ENCODE measurements at places on chromosomes 3 and 15.

- no peak for DNase-seq
These were observed 11.1 kb downstream of the ALPK3 start for GRCh38 chr15:84828086-84828908.

DNA sequence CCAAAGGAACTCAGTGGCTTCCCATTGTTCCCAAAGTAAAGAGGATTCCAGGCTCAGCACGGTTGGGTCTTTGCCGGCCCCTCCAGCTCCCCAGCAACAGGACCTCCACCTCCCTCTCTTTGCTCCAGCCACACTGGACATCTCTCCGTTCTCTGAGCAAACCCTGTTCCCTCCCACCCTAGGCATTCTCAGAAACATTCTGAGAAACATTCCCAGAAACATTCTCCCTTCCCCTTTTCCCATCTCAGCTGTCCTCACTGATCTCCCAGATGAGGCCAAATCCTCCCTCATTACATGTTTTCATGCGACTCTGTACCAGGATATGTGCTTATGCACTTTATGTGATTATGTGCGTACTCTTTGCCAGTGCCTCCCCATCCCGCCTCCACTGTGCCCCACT, 14.1 kb downstream of the CCDC33 start:
- DNase-seq, result no peak

DNA sequence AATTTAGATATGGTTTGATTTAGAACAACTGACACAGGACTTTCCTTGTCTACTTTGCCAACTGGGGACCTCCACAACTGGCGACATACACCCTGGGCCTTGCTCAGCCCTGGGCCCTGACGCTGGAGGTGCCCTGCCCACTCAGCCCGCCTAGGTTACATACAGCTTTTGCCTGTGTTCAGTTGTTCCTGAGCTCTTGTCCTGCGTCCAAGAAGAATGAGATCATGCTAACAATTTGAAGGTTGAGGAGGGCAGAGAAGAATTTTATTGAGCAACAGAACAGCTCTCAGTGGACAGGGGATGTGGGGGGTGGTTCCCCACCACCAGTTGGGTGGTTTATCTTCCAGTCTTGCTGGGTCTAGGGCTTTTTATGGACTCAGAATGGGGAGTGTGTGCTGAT, 67.9 kb downstream of the IQCH start:
- DNase-seq, result no peak

- no peak for DNase-seq
These were observed 16.3 kb downstream of the CACNA2D2 start for GRCh38 chr3:50487181-50487580.

GRCh38 chr3:15783361-15783969, 14.3 kb downstream of the ANKRD28 start:
- no peak for DNase-seq

- DNase-seq, result no peak
These were observed 105.5 kb upstream of the ICE2 start for GRCh38 chr15:60584355-60584998.

DNA sequence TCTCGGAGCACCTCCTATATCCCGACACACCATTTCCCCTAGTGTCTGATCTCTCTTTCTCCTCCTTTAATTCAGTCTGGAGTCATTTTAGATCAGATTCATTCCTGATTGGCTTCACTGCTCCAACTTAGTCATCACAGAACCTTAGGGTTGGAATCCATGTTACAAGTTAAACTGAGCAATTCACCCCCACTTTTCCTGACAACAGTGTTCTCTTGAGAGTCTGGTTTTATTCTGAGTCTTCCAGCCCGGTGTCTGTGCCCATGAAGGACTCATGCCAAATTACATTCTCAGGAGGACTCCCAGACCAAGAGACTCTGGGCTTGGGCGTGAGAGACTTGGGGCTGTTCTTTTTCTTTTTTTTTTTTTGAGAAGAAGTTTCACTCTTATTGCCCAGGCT, 57.5 kb downstream of the LPP start:
- no peak for DNase-seq

DNA sequence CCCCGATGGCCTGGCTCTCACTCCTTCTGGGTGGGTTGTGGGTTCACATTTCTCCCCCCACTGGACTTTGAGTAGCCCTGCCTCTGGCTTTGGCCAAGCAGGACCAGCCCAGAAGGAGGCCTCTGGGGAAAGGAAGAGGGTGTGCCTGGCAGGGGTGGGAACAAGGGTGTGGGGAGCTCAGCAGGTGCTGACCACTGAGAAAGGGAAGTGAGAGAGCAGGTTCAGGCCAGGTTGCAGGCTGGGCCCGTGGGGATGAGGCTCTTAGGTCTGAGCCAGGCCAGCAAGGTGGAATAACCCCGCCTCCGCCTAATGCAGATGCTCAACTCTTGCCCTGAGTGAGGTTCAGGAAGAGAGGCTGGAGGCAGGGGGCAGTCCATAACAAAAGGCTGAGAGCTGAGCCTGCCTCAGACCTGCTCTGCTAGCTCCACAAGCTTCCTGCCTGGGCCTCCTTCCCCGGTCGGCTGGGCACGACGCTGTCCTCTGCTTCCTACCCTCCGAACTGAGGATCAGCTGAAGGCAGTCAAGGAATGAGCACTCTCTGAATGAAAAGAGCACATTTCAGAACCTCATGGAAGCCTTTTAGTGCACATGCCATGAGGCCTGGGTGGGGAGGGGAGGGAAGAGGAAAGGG, 82.7 kb downstream of the TLE3 start:
- no peak for DNase-seq

- no peak for DNase-seq
These were observed 89.9 kb downstream of the RBMS3 start for GRCh38 chr3:29370476-29371420.

- DNase-seq, result no peak
These were observed 292.5 kb downstream of the CHST2 start for GRCh38 chr3:143412084-143412483.

DNA sequence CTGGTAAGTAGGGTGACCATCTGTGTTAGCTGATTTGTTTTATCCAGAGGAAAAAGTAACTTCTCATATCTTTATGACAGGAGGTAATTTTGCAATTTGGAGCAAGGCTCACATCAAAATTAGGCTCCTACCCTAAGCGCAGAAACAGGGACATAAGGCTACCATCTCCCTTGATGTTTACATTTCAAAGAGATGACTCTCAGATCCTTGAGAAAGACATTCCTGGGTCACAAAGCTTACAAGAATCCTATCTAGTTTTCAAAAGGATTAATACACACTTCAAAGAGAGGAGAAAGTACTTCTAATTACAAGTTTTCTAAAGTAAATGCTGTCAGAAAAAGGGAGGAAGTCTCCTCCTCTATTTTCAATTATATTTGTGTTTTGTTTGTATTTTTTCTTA, 7.0 kb downstream of the ZPLD1 start:
- no peak for DNase-seq

- DNase-seq, result no peak
These were observed 25.0 kb downstream of the MIX23 start for GRCh38 chr3:122357828-122358702.

- no peak for DNase-seq
These were observed 21.7 kb downstream of the GRIP2 start for GRCh38 chr3:14518432-14518802.

DNA sequence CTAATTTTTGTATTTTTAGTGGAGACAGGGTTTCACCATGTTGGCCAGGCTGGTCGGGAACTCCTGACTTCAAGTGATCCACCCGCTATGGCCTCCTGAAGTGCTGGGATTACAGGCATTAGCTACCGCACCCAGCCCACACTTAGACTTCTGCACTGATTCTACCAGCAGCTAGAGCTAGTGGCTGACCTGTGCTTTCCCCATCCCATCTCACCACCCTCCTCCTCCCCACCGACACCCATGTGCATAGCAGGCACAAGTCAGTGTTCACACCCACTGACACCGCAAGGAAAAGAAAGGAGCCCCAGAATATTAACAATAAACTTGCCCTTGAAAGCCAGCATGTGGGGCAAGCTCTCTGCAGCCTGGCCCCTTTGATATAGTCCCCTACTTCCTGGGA, 11.2 kb upstream of the ABTB1 start:
- DNase-seq, result no peak

DNA sequence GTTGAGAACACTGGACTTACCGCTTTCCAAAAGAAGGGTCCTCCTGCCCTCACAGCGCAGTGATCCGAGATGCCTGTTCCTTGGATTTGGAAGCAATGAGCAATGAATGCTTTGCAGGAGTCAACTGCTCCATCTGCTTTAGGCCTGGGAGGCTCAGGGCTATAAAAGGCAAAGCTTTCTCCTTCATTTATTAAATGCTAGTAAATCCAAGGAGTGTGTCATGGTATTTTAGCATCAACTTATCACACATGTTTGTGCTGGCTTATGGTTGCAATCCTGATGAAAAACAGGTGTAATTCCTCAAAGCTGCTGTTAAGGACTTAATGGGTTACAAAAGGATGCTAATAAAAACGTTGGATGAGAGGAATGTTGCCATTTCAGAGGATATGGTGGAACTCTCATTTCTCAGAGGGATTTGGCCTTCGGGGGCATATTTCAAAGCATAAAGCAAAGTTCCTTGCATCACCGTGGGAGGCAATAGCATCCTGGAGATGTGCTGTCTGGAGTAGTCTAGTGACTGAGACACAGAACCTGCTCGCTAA, 158.5 kb upstream of the TPM1 start:
- no peak for DNase-seq

DNA sequence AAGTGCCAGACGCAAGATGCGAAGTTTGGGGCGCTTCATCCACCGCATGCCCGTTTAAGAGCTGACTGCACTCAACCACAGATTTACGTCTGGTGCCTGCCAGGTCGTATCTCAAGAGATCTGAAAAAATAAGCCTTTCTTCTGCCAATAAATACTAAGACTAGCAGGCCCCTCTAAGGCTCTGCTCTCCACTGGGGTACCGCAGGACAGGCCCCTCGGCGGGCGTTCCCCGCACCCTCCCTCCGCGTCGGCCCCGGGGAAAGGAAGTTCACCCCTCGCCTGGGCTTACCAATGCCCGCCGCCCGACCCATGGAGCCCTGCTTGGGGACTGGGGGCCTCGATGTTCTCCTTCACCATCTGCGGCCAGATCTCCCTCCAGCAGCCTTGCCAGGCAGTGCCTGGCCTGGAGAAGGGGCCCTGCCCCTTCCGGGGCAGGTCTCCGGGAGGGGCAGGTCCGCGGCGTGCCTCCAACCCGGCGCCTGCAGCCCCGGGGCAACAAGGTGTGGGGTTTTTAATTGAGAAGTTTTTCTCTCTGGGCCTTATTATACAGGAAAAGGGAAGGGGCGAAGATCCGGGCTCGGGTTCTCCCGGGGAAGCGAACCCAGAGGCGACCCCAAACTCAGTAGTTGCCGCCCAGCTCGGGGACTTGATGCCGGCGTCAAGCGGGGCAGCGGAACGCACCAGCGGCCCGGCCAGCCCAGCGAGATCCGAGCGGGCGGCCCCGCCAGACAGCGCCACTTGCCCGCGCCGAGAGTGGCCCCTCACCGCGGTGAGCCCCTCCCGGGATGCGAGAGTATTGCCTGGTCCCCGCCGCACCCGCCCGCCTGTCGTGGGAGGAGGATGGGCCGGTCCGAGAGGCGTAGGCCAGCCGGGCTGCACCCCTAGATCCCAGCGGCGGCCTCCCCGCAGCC, 735 bp downstream of the GOLGA8B start:
- DNase-seq, result peak; percentile 18

DNA sequence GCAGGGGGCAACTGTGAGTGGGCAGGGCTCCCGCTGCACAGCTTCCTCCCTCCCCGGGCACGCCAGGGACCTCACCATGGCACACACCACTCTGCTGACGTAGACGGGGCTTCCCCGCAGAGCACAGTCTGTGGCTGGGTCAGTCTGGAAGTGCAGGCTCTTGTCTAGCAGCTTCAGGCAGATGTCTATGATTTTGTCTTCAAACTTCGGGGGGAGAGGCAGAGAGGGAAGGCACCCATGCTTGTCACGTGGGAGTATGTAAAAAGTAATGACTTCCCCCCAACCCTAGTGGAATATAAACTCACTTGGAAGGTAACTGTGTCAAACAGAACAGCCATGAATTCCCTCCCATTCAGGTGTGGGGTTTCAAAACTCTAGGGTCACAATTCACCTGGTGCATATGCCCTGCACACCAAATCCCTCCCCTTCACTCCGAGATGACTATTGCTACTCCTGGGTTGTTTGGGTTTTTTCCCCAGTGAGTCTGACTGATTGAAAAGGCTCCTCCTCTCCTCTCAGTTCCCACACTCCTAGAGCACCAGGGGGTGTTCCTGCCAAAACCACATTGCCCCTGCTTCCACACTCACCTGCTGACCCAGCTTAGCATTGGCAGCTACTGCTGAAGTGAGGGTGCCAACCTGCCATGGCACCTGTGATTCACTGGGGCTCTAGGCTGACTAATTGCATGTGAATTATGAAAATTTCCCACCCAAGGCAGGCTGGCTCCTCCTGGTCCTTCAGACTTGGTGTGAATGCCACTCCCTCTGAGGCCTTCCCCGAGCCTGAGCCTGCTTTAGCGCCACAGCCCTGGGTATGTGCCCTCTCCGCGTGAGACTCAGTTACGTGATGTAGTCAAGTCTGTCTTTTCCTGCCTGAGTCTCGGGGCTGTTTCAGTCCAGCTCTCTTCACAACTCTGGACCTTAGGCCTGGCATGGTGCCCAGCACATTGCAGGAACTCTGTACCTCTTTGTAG, 13.0 kb downstream of the TGM5 start:
- DNase-seq, result no peak

DNA sequence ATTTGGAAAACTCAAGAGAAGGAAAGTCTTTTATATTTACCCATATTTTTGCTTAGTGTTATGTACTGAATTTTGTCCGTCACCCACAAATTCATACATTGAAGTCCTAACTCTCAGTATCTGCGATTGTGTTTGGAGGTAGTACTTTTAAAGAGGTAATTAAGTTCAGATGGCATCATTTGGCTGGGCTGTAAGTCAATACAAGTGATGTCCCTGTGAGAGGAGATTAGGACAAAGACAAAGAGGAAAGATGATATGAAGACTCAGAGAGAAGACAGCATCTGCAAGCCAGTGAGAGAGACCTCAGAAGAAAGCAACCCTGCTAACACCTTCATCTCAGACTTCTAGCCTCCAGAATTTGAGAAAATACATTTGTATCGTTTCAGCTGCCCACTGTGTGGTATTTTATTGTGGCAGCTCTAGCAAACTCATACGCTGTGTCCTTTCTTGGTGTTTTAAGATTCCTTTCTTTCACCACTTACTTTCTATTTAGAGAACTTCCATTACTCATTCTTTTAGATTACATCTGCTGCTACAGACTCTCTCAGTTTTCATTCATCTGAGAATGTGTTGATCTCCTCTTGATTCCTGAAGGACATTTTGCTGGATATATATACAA, 17.0 kb downstream of the LRCH3 start:
- DNase-seq, result no peak

DNA sequence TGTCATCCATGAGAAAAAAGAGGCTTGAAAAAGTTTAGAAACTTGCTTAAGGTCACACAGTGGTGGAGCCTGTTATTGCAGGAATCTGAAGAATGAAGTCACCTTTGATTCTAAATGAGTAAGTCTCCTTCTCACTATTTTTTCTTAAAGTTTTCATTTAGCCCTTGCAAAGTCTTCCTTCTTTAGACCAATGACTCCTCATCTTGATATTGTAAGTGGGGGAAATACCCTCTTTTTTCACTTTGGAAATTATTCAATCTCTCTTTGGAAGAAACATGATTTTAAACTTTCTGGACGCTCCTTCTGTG, 787 bp upstream of the SLMAP start:
- DNase-seq, result no peak

- no peak for DNase-seq
These were observed 60.1 kb downstream of the PXYLP1 start for GRCh38 chr3:141291559-141292355.
